NCI-H1417 treated with DMSO at 0.1 percent for 48 hours (cell line): ENCODE measurements at places on chromosomes 1 and 21.
A peak's percentile ranks its signal among the peaks of the same experiment; 100 is the strongest.

GRCh38 chr1:155174324-155175280, 953 bp downstream of the TRIM46 start:
- DNase-seq: peak; percentile 60

DNA sequence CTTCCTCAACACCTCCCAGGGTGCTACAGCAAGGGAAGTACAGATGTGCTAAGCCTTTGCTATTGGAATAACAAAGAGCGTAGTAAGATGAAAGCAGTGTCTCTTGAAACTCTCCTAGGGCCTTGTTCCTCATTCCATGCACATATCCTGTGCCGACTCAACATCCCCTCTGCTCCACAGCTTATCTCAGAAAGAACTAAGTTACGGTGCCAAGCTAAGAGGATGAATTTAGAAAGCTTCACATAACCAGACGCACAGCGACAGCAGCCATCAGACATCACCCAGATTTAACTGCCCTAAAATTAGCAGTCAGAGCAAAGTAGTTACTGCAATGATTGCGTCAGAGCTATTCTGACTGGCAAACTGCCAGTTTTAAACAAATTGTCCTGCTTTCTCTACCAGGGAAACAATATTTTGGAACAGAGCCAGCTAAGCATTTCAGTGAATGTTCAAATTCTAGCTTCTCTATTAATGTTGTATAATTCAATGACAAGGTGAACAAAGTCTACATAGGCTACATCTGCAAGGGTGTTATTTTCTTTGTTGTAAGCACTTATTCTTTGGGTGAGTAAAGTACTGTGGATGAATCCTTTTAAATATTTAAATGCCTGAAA, 9.5 kb downstream of the SIPA1L2 start:
- peak; percentile 83 for DNase-seq

GRCh38 chr1:215891266-215892057, 324.4 kb downstream of the KCTD3 start:
- DNase-seq: no peak

DNA sequence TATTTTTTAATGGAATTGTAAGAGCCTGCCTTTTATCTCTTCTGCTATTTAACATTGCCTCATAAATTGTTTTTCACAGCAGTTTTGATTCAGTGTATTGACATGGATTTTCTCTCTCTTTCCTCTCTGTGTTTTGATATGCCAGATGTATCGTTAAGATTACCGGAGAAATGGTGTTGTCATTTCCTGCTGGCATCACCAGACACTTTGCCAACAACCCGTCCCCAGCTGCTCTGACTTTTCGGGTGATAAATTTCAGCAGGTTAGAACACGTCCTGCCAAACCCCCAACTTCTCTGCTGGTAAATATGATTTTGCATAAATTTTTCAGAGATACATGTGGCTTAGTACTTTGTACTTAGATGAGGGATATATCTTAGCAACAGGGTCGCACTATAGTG, 23.1 kb upstream of the DYNLT5 start:
- DNase-seq: no peak

DNA sequence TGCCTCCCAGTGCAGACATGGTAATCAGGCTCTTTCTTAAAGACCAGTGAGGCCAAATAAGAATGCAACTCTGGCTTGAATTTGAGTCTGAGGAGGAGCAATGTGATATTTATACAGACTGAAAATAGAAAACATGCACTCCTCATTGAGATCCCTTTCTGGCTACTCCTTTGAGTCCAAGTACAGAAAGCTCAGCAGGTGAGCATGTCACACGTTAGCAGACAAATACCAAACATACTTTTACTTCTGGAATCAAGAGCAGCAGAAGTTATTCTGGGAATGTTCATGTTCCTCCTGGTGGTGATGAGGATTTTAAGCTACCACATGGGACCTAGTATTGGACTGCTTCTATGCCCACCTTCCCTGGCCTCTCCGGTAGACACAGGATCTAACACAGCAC, 48.3 kb downstream of the PGBD5 start:
- no peak for DNase-seq

GRCh38 chr1:235583511-235584001, 66.0 kb downstream of the GNG4 start:
- DNase-seq: no peak

DNA sequence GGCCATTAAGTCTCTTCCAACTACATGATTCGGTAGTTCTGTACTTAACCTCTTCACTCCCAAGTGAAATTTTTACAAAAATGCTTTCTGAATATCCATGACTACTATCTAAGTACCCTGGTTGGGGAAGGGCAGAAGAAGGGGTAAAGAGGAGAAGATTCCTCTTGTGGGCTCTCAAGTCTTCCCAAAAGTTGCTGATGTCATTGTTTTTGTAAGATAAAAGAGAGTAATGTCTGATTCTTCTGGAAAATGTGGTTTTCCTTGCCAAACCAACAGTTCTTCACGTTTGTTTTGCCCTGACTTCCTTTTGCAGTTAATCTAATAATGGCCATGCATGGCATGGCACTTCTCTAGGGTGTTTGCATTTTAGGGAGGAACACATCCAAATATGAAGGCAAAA, 34.7 kb upstream of the AK4 start:
- DNase-seq: no peak

DNA sequence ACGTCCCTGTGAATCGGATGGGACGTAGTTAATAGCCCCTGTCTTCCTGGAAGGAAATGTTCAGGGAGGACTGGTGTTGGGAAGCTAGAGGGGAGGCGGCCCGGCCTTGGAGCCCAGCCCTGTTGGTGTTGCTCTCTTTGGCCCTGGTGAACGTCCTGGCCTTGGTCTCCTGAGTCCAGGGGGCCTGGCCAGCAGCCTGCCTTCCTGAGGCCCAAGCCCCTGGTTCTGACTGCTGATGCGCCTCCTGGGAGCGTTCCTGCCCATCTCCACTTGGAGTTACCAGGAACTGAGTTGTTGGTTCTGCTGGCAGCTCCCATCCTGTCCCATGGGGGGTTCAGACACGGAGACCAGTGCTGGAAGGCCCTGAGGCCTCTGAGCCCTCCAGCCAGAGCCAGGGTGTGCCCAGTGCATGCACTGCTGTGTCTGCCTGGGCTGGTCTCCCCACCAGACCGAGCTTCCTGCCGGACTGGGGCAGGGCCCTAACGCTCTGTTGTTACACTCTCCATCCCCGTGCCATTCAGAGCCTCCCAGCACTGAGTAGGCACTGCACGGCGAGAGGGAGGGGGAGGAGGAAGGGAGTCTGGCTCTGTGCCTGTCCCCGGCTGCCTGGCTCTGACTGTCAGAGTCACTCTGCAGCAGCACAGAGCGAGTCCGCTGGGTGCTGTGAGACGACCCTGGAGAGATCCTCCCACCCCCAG, 382.5 kb upstream of the VAMP3 start:
- no peak for DNase-seq

GRCh38 chr21:21034036-21034435, 35.8 kb downstream of the NCAM2 start:
- DNase-seq: no peak

- no peak for DNase-seq
These were observed 7.3 kb downstream of the OVAAL start for GRCh38 chr1:180566026-180566425.

DNA sequence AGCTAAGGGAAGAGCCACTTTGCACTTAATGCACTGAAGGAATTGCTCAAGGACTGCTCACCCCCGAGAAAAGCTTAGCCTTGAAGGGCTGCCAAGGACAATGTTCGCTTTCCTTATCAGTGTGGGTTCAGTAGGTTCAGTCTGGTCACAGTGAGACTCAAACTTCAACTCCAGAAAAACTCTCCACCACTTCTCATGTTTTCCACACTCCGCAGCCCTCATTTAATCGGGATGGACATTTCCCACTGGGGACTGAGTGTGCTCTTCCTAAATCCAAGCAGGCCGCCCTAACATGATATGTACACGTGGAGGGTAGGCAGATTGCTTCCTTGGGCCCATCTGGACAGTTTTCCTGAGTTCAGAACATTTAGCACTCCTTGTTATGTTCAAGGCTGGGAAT, 19.5 kb downstream of the SUSD4 start:
- DNase-seq: no peak
